RWPE2 (cell line): ENCODE measurements at places on chromosomes 13 and 19.

DNA sequence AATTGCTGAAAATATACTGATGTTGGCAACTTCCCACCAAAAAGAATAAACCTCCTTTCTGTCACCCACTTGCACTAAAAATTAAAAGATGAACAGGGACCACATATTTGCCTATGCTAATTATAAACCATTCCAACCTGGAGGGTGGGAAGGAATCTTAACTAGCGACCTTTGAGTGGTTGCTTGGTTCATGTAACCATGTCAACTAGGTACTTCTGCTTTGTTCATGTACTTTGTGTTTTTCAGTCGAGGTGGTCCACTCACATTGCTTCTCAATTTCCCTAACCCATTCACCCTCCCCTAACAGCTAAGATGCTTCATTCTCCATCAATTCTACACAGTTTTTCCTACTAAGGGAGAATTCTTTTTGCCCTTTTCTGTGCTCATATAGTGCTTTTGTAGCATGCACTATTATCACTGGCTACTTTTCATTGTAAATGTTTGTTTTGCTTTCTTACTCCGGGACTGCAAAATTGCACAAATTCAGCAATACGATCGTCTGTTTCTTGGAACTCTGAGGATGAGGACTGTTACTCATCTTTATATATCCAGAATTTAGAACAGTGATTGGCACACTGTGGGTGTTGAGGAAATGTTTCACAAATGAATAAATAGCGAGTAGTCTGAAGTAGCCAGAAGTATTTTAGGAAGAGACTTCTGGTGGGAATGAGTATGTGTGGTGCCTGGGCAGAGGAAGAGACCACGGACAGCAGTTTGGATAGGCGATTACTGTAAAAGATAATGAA lies 187.5 kb downstream of the GPC6 start:
- DNase-seq = no peak

- no peak for DNase-seq
Measured at GRCh38 chr13:39379118-39379517, 223.9 kb downstream of the LHFPL6 start.

DNA sequence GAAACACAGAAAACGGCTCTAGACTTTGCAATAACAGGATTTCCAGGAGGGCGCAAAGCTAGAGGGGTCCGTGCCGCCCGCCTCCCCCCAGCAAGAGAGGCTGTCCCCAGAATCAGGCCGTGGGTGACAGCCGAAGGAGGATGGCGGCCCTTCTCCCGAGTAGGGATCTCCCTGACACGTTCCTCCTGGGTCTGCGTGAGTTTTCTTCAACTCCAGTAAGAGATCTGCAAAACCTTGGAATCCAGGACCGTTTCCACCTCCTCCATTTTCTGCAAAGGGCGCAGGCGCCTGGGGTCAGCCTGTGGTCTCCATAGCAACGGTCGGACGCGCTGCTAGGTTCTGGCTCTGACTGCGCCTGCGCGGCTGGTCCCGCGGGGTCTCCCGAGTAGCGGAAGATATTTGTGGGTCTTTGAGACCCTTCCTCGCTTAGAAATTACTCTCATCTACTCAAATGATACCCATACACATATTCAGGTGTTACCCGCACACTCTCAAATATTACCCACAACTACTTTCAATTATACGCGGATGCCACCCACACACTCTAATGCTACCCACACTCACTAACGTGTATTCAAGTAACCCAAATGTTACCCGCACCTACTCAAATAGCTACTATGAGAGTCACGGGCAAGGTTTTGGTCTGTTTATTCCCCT lies 2.1 kb downstream of the PNMA8C start:
- peak; percentile 80 for DNase-seq

DNA sequence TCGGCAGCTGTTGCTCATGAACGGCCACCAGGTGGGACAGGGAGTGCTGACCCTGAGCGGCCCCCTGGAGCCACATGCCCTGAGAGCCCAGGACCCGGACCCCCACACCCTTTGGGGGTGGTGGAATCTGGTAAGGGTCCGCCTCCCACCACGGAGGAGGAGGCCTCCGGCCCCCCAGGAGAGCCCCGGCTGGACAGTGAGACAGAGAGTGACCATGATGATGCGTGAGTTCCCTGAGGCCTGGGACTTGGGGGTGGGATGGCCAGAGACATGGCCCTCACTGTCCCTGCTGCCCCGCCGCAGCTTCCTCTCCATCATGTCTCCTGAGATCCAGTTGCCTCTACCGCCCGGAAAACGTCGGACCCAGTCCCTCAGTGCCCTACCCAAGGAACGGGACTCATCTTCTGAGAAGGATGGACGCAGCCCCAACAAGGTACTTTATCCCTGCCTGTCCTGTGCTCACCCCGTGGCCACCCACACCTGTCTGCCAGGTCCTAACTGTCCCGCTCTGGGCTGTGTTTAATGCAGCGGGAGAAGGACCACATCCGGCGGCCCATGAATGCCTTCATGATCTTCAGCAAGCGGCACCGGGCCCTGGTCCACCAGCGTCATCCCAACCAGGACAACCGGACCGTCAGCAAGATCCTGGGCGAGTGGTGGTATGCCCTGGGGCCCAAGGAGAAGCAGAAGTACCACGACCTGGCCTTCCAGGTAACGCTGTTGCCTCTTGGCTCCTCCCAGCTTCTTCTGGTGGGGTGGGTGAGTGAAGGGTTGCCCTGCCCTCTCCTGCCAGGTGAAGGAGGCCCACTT lies 14.7 kb upstream of the PRR19 start:
- no peak for DNase-seq

DNA sequence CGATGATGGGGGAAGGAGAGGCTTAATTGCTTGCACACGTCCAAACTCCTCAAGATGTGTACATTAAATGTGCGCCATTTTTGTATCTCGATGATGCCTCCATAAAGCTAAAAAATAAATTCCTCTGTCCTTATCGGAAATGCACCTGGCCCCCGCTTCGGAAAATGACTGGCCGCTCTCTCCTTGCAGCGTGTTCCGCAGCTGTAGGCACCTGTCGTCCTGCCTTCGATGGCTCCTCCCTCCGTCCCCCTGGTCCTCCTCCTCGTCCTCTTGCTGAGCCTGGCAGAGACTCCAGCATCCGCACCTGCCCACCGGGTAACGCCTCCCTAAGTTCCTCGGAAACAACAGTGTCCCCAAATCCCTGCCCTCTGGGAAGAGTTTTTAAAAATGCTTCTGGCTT lies 1.1 kb downstream of the GALP start:
- DNase-seq = no peak
